ENCODE measurements at places on chromosomes 12 and 14.

DNA sequence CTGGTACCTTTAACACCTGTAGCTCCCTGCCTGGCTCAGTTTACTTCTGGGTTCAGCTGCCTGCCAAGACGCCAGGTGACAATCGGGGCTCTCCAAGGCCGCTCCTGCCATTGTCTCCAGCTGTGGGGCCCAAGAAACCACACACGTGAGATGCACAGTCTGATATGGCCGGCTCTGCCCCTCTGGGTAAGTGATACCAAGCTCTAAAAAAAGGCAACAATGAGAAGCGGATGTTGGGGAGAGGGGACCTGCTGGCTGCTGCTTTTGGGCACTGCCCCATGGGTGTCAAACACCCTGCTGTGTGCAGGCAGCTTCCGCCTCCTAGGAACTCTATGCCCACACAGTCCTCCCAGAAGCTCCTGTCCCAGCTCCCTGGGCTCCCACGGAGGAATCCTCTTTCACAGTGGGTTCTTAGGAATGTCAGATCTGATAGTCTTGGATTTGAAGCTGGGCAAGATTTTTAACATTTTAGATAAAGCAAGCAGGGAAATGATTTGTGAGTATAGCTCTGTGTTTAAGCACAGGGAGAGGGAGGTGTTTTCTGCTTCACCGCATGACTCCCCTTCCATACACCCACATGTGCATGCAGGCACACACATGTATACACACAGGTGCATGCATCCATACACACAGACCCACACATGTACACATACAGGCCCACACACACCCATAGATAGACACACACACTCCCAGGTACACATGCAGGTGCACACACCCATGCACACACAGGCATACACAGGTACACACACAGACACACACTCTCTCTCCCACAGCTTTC lies 1135.8 kb downstream of the BCL11B start:
- DNase-seq = no peak

GRCh38 chr14:26741711-26742212 lies 143.9 kb upstream of the NOVA1 start:
- no peak for DNase-seq

DNA sequence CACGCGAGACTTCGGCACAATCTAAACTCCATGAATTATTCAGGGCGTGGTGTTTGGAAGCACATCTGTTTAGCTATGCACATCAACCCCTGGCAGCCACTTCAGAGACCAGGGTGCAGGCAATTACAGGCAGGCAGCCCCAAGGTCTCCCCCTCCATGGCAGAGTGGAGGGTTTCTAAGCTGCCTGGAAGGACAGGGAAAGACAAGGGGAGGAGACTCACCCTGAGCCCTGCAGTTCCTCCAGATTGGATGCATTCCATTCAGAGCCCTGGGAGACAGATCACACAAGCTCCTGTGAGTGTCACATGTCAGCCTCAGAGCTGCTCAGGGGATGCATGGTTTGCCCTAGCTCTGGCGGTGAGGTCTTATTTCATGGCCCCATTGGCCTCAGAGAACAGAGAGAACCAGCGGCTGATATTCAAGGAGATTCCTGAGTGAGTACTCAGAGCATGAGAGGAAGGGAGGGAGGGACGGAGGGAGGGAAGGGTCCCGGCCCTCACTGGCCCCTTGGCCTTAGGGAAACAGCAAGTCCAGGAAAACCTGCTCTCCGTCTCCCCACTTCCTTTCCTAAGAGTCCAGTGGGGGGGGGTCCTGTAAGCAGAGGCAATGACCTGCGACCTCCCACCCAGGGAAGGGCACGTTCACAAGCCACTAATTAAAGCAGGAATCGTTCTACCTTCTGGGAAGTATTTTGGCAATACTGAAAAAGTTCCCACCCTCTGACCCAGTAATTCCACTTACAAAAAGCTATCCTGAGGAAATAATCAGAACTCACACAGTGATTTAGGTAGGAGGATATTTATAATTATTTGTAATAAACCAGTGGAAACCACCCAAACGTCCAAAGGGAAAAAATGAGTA lies 55.1 kb downstream of the SSH1 start:
- DNase-seq = no peak

DNA sequence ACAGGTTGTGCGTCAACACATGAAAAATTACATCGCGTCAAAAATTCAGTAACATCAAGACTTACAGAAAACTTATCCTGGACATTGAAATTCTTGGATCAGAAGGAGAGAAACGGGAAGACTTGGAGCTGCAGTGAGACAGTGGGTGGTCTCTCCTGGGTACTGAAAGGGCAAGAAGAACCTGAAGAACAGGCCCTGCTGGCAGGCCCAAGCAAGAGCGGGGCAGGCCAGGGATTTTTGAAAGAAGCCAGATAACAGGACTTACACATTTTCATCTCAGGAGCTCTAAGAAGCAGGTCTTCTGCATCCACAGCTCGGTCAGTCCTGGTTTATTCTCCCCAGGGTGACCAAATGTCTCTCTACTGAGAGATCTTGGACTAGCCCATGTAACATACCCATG lies 466.5 kb upstream of the SOX5 start:
- no peak for DNase-seq

DNA sequence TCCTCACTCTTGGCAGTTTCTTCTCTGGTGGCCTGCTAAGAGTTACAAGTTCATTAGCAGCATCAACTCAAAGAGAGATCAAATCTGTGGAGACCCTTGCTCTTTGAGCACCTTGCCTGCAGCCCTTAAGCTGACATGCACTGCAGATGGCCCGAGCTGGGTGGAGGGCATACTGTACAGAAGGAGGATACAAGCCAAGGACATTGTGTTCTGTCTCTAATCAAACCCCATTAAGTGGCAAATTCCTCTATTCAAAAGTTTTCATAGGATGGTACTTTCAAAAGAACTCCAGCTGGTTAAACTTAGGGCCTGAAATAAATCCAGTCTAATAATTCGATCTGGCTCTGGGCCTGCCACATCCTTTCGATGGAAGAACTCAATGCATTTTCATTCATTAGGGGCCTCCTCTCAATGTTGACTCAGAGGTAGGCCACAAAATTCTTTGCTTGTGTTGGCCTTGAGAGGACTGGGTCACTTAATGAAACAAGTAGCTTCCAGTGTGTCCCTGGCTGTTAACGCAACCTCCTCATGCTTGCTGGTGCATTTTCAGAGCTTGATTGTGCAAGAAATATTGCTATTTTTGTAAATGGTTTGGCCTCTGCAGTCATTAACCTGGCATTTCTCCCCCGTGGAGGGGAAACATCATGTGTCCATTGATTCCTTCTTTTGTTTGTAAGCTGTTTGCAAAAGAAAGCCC lies 318.2 kb downstream of the NUAK1 start:
- DNase-seq = no peak

- no peak for DNase-seq
Observed at GRCh38 chr14:36069535-36069900, 107.0 kb downstream of the PTCSC3 start.

GRCh38 chr14:82070040-82070439 lies 536.4 kb upstream of the SEL1L start:
- DNase-seq = no peak

- DNase-seq = no peak
Observed at GRCh38 chr14:89444044-89444443, 27.0 kb upstream of the FOXN3 start.

DNA sequence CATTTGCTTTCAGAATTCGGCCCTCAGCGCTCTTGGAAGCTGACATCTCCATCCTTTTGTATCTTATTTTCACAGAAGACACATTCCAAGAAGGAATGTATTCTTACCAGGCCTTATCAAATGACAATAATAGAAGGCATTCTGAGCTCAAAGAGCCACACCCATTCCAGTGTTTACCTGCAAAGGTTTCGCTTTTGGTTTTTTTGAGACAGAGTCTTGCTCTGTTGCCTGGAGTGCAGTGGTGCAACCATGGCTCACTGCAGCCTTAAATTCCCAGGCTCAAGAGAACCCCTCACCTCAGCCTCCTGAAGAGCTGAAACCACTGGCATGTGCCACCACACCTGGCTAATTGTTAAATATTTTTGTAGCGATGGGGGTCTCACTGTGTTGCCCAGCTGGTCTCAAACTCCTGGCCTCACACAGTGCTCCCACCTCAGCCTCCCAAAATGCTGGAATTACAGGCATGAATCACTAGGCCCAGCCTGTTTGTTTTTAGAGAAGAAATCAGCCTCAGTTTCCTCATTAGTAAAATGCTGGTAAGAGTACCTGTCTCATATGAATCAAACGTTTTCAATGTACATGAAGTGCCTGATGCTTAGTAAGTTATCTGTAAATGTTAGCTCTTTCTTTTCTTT lies 69.2 kb downstream of the SLC6A12 start:
- no peak for DNase-seq

DNA sequence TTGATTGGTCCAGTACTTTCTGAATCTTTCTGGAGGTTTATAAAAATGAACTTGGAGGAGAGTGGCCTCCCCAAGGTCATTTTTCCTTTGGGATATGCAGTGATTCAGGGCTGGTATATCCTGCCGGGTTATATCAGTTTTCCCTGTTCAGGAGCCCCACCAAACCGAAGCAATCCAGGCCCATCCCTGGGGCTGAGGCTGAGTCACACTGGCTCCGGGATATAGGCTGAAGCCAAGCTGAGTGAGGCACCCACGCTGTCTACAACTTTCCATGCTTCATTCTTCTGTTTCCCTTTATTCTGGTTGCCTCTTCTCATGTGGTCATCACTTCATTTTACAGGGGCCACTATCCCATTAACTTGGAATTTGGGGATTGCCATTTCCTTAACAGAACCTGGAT lies 3.4 kb downstream of the SSPN start:
- DNase-seq = no peak

DNA sequence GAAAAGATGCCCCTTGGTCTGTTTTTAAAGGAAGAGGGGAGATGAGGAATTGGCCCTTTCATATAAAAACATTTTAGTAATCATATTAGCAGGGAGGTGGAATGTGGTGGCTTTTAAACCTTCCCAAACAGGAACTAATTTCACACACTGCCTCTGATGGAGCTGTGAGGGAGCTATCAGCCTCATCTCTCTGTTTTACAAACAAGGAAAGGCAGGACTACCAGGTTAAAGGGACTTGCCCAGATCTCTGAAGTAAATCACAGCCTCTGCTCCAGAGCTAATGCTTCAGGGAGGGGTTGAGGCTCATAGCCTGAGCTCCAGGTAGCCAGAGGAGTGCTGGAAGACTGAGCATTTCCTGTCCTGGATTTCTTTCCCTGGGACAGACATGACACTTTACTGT lies 1.1 kb upstream of the BMP4 start:
- DNase-seq = no peak

DNA sequence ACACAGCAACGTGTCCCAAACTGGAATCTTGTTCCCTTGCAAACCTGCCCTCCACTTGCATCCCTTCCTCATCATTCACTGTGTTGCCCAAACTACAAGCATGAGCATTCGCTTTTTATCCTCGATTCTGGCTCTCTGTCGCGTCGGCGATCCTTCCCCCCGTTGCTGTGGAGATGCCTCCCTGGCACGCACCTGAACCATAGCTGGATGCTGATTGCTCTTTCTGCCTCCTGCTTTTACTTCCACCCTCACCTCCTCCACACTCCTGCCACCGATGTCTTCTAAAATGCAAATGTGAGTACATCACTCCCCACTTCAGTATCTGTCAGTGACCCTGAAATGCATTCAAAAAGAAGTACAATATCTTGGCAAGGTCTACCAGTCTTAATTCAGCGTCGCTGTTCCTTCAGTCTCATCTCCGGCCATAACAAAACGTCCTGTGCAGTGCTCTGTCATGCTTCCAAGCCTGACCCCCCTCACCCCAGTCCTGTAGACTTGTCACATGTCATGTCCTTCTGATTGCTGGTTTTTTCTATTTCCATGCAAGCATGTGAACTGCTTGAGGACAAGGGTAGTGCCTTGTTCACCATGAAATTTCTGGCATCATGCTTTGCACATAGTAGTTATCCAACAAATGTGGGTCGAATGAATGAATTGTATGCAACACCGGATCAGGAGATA lies 2.5 kb upstream of the PPP2R5C start:
- no peak for DNase-seq

DNA sequence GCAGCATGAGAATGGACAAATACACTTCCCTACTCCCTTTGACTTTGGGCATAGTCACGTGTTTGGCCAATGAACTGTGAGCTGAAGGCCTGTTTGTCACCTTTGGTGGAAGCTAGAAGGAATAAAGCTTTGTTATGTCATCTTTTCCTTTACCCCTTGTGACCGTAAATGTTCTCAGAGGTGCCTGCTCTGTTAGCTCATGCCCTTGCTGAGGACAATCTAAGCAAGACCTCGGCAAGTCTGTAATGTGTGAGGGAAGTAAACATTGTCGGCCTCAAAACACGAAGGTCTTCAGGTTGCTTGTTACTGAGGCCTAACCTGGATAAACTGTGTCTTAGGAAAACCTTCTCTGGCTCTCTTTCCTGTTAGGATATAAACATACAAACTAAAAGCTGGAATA lies 354.2 kb downstream of the TMEM132D start:
- no peak for DNase-seq

DNA sequence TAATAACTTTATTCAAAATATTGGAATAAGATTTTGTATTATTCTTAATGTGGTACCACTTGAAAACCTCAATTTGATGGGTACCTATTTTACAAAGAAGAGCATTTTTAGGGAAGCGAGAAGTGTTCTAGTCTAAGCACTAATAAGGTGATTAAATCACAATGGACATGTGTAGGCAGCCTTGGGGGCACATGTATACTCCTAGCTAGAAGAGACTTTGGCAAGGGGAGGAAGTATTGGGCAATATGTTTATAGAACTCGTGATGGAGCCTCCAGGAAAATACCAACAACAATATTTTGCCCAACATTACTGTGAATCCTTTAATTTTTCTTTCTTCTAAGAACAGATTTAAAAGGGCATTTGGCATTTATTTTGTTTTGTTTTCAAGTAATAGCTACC lies 280.3 kb downstream of the ADAMTS20 start:
- no peak for DNase-seq

DNA sequence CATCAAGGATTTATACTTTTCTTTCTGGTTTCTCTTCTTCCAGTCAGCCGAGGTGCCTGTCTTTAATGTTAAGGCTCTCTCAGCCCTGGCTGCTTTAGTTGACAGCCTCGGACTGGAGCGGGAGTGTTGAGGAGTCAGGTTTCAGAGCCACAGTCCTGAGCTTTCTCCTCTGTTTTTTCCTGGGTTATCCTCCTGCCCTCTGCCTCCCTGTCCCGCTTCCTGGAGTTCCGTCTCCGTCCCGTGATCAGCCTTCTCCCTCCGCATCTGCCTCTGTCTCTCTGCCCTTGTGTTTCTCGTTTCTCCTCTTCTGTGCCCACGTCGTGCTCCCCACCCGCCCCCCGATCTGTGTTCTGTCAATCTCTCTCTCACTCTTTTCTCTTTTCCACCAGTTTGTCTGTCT lies 33.0 kb downstream of the IQSEC3 start:
- no peak for DNase-seq

DNA sequence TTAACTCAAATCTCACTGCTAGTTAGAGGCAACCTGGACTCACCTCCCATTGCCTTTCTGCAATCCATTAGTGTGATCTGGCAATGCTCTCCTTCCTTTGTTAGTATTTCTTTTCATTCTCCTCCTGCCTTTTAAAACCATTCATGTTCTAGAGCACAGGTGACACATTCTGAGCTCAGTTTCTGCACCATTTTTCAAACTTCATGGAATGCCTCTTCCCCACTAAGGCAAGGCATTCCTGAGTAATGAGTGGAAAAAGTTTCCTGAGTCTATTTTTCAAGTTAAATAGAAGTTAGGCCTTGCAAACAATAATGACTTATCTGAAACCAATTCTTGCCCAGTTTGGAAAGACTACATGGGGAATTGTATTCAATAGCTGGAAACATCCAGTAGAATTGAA lies 1001.8 kb downstream of the BCL11B start:
- no peak for DNase-seq
